C1 segment of cervical spinal cord (tissue), 14 donors: ENCODE measurements at places on chromosomes 4 and X.

DNA sequence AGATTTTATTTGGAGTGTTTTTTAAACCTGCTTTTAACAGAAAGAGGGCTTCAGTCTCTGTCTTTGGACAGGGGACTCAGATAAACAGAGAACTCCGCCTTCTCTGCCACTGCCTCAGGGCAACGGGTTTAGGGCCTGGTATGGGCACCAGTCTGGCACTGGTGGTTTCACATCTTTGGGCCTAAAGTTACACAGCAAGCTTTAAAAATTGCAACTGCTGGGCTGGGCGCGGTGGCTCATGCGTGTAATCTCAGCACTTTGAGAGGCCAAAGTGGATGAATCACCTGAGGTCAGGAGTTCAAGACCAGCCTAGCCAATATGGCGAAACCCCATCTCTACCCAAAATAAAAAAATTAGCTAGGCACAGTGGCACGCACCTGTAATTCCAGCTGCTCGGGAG is 10.3 kb upstream of the NAT8L start:
- DNase-seq = no peak

DNA sequence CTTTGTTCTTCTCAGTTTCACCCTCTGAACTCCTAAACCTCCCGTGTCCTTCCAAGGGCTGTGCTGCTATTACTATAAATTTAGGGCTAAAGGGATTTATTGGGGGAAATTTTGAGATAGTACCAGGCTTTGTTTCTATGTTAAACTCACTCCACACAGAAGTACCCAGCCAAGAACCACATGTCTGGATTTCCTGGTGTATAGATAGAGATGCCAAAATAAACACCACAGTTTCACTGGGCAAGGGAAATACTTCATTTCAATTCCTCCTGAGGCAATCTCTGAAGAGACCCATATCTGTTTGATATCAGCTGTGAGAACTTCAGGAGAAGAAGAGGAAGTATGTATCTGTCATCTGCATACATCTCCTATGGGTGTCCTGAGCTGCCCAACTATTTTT is 21.7 kb upstream of the CLNK start:
- DNase-seq = no peak

GRCh38 chr4:126182786-126183185 is 868.0 kb downstream of the FAT4 start:
- no peak for DNase-seq

GRCh38 chr4:24801136-24801855 is 5.9 kb downstream of the SOD3 start:
- no peak for DNase-seq

GRCh38 chr4:10971800-10972401 is 287.3 kb upstream of the CLNK start:
- DNase-seq = no peak
